ENCODE measurements at places on chromosomes 6 and 20.

DNA sequence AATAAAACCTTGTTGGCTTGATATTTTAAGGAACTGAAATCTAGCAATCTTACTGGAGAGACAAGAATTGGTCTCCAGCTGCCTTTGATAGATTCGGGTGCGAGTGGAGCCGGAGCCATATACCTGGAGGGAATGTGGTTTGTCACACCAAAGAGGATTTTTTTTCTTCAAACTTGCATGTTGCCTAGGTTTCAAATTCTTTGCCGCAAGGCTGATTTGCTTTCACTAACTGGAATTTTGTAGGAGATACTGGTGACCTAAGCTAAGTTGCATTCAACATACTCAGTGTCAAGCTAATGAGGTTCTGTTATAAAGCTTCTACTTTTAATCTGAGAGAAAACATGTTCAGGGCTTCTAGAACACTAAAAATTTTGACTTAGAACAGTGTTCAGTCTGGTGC, 39.7 kb upstream of the ASIP start:
- no peak for DNase-seq

DNA sequence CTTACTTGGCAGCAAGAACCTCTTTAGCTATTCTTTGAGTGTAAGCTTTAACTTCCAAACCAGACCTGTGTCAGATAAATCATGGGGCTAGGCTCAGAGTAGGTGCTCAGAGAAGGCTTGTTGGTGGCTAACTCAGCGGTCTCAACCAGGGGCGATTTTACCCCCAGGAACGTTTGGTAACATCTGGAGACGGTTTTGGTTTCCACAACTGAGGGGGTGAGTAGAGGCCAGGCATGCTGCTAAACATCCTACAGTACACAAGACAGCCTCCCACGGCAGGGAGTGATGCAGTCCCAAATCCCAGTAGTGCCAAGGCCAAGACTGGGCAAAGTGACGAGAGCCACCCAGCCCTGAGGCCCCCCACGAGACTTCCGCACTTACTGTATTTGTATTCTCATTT, 59.2 kb downstream of the RAB44 start:
- no peak for DNase-seq

- DNase-seq, result no peak
These were observed at the start of gene SPINT3 for GRCh38 chr20:45515147-45515913. SPINT3 (minus strand) TSS chr20:45515622; CDS start chr20:45515608, 14 bp downstream.

DNA sequence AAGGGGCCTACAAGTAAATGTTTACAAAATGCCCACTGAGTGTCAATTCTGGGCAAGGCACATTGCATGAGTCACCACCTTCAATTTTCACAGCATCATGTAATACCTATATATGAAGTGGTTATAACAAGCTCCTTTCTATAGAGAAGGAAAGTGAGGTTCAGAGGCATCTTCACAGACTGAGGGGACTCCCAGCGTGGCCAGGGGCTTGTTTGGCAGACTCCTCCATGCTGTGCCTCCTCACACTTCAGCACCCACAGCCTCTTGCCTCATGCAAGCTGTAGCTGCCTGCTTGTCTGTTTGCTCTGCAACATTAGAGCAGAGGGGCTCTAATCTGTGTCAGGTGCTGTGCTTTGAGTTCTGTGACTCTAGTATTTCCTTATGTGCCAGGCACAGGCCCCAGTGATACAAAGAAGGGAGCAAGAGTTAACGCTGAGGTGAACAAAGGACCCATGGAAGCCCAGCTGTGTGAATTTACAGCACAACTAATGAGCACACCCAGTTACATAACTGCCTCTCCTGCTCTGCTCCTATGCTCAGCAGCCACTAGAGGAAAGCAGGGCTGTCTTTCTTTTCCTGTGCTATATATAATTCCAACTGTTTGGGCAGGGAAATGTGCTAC, 72.3 kb downstream of the ZHX3 start:
- no peak for DNase-seq

DNA sequence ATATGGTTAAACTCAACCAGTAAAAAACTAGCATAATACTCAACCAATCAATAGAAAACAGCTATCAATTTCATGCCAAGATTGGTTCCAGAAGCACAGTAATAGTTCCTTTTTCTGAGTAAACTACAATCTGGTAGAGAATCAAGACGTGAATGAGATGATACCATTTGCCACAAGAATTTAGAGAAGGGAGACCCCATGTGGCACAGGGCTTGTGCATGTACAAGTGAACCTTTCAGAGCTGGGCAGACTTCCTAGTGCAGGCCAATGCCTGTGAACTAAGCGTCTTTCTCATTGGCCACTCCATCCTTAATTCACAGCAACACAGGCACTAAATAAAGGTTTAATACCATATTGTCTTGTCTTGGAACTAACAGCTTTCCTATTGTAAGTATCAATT, 213.5 kb downstream of the RFPL4B start:
- no peak for DNase-seq

GRCh38 chr6:81937296-81937937, 184.9 kb upstream of the TENT5A start:
- DNase-seq, result no peak

DNA sequence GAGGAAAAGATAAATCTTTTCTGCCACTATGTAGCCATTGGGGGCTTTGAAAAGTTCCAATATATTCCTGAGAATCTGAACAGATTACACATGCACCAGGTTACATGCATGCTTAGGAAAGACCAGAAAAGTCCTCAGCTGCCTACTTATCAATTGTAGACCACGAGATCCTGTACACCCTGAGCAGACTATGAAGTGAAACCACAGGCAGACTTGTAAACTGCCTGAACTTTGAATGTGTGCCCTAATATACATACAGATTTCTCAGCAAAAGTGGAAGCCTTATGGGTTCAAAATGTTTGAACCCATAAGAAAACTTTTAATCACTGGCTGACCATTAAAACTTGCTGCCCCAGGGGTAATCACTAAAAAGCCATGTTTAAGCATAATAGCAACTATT, 273.5 kb upstream of the RUNX2 start:
- no peak for DNase-seq

DNA sequence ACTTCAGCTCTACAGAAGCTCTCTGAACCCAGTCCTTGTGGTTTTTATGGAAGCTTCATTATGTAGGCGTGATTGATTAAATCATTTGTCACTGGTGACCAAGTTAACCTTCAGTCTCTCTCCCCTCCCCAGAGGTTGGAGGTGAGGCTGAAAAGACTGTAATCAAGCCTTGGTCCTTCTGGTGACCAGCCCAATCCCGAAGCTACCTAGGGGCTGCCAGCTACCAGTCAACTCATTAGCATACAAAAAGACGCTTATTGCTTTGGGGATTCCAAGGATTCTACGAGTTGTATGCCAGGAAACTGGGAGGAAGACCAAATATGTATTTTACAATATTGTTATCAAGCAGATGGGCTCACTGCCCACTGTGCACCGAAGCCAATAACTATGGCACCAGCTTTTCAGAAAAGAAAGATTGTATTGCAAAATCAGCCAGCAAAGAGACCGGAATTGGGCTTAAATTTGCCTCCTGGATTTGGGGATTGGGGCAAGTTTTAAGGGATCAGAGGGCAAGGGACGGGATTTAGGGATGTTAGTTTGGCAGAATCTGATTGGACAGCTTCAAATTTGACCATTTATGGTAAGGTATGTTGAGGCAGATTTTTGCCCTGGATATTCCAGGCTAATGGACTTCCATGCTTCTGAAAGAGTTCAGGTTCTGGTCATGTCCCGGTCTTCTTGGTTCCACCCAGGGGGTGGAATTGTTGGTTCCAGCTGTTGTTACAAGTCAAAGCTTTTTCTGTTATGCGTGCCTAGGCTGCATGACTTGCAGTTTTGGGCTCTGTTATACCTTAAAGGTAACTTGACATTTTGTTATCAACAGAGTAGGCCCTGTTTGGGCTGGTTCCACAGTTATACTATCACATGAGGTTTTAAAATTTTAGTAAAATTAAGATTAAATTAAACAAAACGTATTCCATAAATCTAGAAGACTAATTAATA, 167.4 kb downstream of the COL9A1 start:
- DNase-seq, result no peak

GRCh38 chr6:44115866-44116265, 11.4 kb downstream of the MRPL14 start:
- no peak for DNase-seq

GRCh38 chr6:35030099-35030498, 111.0 kb downstream of the TCP11 start:
- DNase-seq, result no peak

- no peak for DNase-seq
These were observed 39.9 kb downstream of the PREX1 start for GRCh38 chr20:48787861-48788375.

GRCh38 chr20:7161690-7162089, 394.2 kb downstream of the BMP2 start:
- no peak for DNase-seq

DNA sequence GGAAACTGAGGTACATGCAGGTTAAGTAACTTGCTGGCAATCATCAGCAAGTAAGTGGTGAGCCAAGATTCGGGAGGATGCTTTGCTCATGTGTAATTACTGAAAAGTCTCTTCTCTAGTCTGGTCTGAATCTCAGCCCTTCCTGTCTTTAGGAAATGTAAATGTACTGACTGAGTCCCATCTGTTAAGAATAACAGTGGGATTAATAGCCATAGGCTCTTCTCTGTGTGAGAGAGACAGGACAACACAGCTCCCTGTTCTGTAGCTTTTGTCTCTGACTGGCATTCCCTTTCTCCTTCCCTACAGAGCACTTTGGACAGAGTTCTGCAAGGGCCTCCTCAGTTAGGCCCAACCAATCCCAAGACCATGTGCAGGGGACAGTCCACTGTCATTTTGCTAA, 131.3 kb upstream of the OGFRL1 start:
- no peak for DNase-seq

DNA sequence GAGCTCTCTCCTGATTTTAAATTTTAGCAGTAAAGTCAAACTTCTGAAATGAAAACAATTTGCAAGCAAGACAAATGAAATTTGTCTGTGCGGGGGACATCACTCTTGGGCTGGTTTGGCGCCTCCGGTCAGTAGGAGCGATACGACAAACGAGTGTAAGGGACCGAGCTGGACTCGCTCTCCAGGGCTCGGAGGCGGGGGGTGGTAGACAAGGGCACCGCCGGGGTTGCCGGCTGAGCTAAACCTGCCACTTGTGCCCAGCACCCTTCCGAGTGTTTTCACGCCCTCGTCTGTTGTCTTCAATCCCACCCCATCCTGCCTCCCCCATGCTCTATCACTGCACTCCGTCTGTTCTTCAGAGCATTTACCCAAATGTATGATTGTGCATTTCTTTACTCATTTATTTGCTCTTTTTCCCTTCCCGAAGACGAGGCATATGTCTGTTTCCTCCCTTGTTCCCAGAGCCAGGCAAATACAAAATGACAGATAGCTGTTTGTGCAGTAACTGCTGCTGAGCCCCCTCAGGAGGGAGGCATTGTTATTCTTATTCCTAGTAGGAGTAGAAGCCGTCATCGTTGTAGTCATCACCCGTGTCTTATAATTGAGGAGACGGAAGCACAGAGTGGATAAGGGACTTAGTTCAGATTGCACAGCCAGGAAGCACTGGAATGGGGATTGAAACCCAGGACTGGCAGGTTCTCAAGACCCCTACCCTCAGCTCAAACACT, 62.8 kb upstream of the APCDD1L start:
- DNase-seq, result no peak

DNA sequence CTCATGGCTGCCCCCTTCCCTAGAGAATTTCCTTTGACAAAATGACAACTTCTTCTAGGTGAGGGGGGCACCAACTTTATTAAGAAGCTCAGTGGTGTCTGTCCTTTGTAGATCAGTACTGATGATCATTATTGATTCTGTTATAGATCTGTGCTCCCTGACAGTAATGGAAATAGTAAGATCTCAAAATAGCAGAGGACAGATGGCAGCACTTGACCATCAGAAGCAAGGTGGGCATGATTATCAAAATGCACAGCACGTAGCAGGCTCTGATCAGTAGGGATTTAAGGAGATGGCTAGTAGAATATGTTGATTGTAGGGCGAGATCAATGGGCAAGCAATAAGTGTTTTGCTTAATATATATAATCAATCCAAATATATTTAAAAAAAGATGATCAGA, 208.6 kb upstream of the HDDC2 start:
- no peak for DNase-seq

DNA sequence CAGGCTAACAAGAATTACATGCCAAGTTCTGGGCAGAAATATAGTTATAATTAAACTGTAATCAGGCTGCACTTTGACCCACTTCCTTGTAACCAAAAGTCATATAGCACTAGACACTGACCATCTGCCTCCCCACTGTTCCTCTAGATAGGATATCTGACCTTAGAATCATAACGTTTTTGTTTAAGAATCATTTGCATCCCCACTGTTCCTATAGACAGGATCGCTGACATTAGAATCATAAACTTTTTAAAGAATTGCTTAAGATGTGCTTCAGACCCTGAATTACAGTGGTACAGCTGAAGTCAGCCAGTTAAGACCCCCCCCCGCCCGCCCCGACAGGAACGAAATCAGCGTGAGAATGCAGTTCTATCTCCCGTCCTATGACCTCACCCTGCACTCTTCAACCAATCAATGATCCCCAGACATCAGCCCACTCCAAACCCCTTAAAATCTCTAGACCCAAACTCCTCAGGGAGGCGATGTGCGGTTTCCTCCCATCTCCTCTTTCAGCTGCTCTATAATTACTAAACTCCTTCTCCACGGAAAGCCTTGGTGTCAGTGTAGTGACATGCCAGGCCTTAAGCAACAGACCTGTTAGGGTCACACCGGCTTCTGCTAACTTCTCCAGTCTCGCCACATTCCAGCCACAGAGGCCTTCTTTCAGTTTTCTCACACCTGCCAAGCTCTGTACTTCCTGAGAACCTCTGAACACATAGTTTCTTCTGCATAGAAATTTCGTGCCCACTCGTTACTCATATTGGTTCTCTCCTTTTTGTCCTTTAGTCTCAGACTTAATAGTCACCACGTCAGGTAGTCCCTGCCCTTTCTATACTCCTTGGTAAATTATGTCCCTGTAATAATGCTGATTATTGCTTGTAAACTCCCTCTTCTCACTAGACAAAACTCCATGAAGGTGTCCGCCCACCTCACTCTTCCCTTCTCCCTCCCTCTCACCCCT, 93.5 kb downstream of the DTNBP1 start:
- DNase-seq, result no peak

GRCh38 chr20:41229259-41229658, 88.3 kb downstream of the ZHX3 start:
- DNase-seq, result no peak

DNA sequence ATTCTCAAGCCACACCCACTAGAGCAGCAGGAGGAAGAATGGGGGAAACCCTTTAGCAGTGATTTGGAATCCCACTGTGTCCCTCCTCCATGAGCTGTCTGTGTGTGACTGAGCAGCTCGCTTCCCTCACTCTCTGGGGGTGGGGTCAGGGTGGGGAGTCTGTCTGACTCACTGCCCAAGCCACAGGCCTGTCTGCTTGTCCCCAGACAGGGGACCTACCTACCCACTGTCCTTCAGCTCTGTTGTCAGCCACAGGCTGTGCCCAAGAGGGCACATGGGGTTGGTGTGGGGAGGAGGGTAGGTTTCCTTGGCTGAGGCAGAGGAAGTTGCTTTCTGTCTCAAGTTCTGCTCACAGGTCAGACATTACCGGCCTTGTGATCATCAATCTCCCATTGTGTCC, 127.0 kb downstream of the MAFB start:
- no peak for DNase-seq

GRCh38 chr20:2417213-2417541, 36.5 kb downstream of the TGM6 start:
- no peak for DNase-seq

All from Panc1 (cell line).